Posterior vena cava (tissue), 2 donors: ENCODE measurements at places on chromosomes 13 and 19. TPM values are rescaled to one million over a fixed set of nuclear protein-coding genes. Genes with fewer than 3 reads are reported as not detected.

CYP2S1 gene
- total RNA-seq: 1.2 TPM

ZIC2 gene
- total RNA-seq: 0.10 TPM

ZNF780A gene
- total RNA-seq: 13.2 TPM

- no peak for DNase-seq
Measured at GRCh38 chr13:27035892-27036235, 135.7 kb downstream of the USP12 start.

DNA sequence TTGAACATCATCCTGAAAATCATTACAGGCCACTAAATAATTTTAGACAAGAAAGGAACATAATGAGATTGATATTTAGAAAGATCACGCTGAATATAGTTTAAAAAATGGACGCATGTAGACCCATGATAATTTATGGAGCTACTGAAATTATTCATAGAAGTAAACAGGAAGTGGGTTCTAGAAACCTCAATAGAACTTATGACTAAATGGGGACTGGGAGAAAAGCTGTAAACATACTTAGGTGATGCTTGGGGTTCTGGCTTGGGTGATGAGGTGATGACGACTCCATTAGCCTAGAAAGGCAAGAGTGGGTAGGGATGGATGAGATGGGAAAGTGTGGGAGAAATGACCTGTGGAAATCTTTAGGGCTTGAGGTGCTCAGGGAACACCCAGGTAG is 484.0 kb downstream of the MYO16 start:
- DNase-seq: no peak
